Stimulated activated CD8-positive, alpha-beta memory T cell treated with anti-CD3 and anti-CD28 coated beads, Interleukin-4, amount 100 ng/mL, for 4 hours (primary cell): ENCODE measurements at places on chromosomes 1 and 21.

DNA sequence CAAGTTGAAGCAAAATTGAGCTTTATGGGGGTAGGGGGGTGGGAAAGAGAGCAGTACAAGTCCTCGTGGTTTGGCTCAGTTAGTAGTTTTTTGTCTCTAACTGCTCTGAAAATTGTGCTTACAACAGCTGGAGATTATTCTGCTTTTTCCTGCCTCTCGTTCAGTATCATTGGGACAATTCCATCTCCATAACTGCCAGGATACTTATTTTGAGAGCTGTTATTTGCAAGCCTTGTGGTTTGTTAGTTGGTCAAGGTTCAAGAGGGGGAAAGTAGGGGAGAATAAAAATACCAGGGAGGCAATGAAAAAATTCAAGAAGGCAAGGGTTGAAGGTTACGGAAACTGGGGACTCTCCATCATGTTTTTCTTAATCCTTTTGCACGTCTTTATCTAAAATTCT, 811.8 kb upstream of the ADGRL2 start:
- no peak for DNase-seq

- DNase-seq, result no peak
Observed at GRCh38 chr1:157968508-157968907, 24.9 kb upstream of the KIRREL1 start.

DNA sequence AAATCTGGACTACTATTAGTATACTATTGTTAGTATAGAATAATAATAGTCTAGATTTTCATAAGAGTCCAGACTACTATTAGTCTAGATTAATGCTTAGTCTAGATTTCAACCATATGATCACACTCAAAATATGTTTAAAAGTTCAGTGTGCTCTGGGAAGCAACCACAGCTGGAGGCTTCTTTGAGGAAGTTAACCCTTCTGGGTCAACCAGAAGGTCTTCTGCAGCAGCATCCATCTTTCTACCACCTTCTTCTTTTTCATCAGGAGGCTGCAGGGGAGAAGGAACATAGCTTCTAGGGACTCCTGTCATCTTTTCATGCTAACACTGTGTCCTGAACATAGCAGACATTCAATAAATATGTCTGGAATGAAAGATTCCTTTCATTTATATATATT, 51.2 kb upstream of the DNAJC6 start:
- no peak for DNase-seq

DNA sequence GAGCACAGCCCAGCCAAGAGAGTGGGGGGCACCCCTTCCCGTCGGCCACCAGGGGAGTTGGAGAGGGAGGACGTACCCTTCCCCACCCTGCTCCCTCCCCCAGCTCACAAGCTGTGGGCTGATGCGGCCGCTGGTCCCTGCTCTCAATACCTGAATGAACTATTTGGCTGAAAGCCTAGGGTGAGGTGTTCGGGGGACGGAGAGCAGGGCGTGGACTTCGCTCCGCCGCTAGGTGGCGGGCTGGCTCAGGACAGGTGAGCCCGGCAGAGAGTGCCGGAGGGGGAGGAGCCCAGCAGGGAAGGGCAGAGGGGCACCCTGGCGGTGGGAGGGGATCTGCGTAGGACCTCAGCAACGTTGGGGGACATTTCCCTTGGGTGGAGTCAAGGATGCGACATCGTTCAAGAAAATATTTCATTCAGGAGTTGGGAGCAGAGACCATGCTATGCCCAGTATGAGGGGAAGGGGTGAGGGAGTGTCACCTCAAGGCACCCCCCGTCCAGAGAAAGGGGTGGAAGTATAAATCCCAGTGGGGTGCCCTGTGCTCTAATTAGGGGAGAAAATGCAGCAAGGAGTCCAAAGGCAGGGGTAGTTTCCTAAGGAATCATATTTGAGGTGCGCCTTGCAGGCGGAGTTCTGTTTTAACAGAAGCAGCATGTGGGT, 12.0 kb upstream of the RHBG start:
- DNase-seq, result no peak

DNA sequence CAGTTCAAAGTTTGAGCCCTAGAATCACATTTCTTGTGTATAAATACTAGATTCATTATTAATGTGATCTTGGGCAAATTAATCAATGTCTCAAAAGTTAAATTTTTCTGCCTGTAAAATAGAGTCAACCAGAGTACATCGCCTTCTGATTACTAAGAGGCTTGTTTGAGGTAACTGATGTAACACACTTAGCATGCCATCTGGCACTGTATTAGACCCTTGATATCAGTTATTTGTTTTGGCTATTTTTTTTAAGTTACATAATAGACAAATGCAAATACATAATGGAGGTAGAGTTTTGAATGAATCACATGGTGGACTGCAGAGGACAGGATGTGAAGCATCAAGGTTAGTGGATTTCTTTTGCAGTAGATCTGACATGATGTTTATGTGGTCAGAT, 298.4 kb downstream of the ADGRL2 start:
- DNase-seq, result no peak

DNA sequence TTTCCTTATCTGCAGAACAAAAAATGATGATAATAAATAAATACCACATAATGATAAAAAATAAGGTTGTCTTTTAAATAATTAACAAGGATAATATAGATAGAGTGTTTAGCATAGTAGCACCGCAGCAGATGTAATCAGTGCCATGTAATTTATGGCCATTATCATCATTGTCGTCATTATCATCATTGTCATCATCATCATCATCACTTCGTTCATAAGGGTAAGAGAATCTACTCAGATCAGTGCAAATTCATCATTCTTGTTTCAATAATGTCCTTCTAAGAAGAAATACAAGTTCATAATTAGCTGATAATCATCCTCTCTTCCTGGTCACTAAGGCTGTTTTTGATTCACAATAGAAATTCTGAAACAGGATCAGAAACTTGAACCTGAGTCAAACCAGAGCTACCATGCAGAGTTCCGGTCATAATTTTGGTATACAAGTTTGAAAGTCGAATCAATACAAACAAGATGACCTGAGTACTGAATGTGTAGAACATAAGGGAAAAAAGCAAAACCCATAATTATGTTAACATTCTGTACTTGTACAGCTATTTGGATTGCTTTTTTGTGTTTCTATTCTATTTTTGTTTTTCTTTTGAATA, 172.0 kb downstream of the LRRC40 start:
- DNase-seq, result no peak

GRCh38 chr1:11129649-11130390, 30.2 kb upstream of the EXOSC10 start:
- no peak for DNase-seq

GRCh38 chr1:58805716-58806571, 22.1 kb upstream of the JUN start:
- no peak for DNase-seq

GRCh38 chr21:33871171-33871570, 44.4 kb downstream of the ATP5PO start:
- DNase-seq, result no peak

- DNase-seq, result no peak
Observed at GRCh38 chr1:18512883-18513282, 32.2 kb downstream of the KLHDC7A start.

DNA sequence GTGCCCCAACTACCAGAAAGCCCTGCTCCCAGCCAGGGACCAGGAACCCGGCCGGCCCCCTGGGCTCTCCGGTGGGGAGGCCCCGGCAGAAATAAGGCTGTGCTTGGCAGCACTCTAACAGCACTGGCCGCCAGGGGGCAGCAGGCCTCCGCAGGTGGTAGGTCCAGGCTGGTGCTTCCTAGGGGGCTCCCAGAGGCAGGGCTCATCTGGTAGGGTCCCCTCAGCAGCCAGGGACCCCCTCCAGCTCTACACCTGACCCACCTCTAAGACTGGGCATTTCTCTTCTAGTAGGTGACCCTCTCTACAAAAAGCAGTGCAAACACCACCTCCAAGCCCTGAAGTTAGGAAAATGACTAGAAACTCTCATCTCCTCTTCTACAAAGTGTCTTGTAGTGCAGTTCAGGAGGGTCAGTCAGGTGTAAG, 85.6 kb downstream of the STUM start:
- DNase-seq, result peak; percentile 64

DNA sequence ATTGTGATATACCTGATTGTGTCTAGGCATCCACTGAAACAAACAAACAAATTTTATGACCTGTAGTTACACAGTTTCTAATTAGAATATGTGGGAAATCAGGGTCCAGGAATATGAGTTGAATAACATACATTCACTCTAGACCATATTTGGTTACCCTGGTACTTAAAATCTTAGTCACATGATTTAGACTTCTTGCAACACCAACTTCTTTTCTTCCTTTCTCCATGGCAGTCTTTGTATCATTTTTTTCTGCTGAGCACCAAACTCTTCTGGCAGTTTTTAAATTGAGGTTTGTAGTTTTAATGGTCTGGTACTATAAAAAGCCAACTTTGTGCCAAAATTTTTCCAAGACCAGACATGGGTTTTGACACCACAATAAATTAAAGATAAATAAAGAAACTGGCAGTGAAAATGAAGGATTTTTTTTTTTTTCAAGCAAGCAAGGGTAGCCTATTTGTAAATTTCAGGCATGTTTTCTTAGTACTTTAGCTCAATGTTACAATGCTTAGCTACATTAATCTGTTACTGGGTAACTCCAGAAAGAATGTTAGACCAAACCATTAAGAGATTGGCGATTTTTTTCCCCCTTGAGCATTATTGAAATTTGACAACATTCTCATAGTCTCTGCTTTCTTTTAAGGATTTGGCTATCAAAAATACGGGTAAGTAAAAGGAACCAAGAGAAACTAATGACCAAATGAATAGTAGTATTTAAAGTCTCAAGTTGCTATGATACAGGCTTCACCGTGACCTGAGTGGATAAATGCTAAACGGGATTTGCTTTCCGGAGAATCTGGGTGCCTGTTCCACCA, 108.5 kb downstream of the NFIA start:
- no peak for DNase-seq

- DNase-seq, result no peak
Observed at GRCh38 chr1:248825573-248825908, 174 bp downstream of the SH3BP5L start.

GRCh38 chr21:27043377-27043776, 76.5 kb upstream of the ADAMTS5 start:
- no peak for DNase-seq

- DNase-seq, result no peak
Observed at GRCh38 chr1:214164173-214164572, 116.8 kb upstream of the SMYD2 start.

DNA sequence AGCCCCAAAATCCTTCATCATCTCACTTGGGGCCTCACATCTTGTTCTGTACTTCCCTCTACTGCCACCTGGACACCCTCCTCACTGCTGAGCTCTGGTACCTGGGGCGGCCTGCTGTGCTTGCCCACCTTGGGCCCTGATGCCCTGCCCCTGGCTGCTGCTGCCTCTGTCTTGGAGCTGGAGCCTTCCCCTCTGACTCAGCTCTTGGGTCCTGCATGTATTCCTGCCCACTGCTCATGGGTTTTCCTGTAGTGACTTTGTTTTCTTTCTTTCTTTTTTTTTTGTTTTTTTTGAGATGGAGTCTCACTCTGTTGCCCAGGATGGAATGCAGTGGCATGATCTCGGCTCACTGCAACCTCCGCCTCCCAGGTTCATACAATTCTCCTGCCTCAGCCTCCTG, 37.5 kb downstream of the TRAPPC10 start:
- no peak for DNase-seq

- no peak for DNase-seq
Observed at GRCh38 chr1:50441183-50441582, 17.9 kb upstream of the DMRTA2 start.

- no peak for DNase-seq
Observed at GRCh38 chr21:25639551-25640201, 618 bp downstream of the JAM2 start.

DNA sequence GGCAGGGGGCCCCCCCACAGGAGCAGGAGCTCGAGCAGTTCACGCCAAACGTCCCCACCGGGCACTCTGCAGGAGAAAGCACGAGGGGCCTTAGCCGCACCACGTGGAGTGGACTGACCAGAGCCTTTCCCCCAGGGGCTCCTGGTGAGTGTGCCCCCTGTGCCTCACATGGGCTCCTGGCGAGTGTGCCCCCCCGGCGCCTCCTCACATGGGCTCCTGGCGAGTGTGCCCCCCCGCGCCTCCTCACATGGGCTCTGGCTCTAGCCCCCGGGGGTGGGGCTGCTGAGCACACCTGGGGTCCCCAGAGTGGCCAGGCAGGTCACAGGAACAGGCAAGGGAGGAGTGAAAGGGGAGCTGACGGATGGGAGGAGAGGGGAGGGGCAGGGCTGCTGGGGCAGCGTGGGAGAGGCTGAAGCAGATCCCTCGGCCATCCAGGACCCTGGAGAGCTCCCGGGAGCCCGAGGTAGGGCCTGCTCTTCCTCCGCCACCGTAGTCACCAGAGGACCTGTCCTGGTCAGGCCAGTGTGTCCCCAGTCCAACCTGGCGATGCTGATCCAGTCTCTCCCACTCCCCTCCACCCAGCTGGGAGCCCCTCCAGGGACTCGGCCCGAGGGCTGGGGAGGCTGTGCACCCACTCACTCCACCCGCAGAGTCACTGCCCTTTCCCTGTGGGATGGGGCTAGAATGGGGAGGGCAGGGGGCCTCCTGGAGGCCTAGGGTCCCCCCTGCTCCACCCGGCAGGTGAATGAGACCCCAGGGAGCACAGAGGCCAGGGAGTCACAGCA, 47.6 kb downstream of the ARHGEF16 start:
- no peak for DNase-seq

- DNase-seq, result no peak
Observed at GRCh38 chr1:234395297-234395696, 22.0 kb downstream of the COA6 start.
